ENCODE measurements at places on chromosomes 6 and 20. TPM values are rescaled to one million over a fixed set of nuclear protein-coding genes. Genes with fewer than 3 reads are reported as not detected.

- no peak overlapping the region for H3K4me3 ChIP-seq
- no peaks in the 10 kb centered on the region for H3K27me3 ChIP-seq
- no peaks in the 10 kb centered on the region for H3K4me1 ChIP-seq
- no peak overlapping the region for H3K27ac ChIP-seq
- DNase-seq: no peak
Measured at GRCh38 chr6:49327005-49327404, 136.0 kb downstream of the MMUT start.

DNA sequence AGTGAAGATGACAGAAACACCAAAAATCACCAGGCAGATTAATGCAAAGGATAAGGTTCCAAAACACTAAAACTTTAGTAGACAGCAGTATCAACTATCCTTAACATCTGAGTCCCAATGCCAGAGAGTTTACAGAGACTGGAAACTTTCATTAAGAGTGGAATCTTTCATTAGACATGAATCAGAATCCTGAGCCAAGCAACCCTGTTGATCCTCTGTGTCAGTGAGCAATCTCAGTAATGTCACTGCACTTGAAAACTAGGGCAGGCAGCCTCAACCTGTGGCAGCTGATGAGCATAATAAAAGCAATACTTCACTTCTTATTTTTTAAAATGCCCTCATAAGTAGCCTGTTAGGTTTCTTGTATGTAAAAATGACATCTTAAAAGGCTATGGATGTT, 252.8 kb upstream of the PLN start:
- no peaks in the 10 kb centered on the region for H3K36me3 ChIP-seq
- H3K27me3 ChIP-seq: peaks cover 9% of the 10 kb centered on the region
- H3K27ac ChIP-seq: no peak overlapping the region
- H3K4me3 ChIP-seq: no peak overlapping the region
- no peaks in the 10 kb centered on the region for H3K4me1 ChIP-seq

DNA sequence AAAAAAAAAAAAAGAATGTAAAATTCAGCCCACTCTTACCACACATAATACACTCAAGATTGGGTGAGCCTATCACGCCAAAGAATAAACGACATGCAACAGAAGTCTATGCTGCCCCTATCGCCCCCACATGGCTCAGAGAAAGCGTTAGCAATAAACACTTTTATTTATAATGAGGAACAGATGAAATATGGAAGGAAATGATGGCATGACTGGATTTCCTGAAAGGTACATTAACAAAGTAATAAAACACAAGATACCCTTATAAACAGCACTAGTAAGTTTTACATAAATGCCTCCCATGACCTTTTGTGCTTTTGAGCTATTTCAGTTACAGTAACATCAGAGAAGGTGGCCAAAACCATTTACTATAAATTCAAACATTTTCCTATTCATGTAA, 71.4 kb upstream of the SCAF8 start:
- no peak overlapping the region for H3K27ac ChIP-seq
- H3K36me3 ChIP-seq: no peaks in the 10 kb centered on the region

GRCh38 chr6:143451531-143451930, 926 bp downstream of the PEX3 start:
- no peak for DNase-seq
- peak overlapping the region; percentile 99 for H3K27ac ChIP-seq
- no peaks in the 10 kb centered on the region for H3K27me3 ChIP-seq
- H3K36me3 ChIP-seq: peaks cover 5% of the 10 kb centered on the region
- H3K4me1 ChIP-seq: peaks cover 20% of the 10 kb centered on the region

- no peak overlapping the region for H3K27ac ChIP-seq
- peaks cover 19% of the 10 kb centered on the region for H3K4me1 ChIP-seq
- H3K36me3 ChIP-seq: no peaks in the 10 kb centered on the region
- no peaks in the 10 kb centered on the region for H3K27me3 ChIP-seq
- no peak overlapping the region for H3K4me3 ChIP-seq
Measured at GRCh38 chr6:157457787-157458186, 76.8 kb downstream of the ZDHHC14 start.

- no peak for DNase-seq
- H3K4me3 ChIP-seq: no peak overlapping the region
- peaks cover 9% of the 10 kb centered on the region for H3K27me3 ChIP-seq
- H3K4me1 ChIP-seq: peaks cover 3% of the 10 kb centered on the region
- no peaks in the 10 kb centered on the region for H3K36me3 ChIP-seq
Measured at GRCh38 chr6:137282254-137282653, 63.1 kb upstream of the IFNGR1 start.

DNA sequence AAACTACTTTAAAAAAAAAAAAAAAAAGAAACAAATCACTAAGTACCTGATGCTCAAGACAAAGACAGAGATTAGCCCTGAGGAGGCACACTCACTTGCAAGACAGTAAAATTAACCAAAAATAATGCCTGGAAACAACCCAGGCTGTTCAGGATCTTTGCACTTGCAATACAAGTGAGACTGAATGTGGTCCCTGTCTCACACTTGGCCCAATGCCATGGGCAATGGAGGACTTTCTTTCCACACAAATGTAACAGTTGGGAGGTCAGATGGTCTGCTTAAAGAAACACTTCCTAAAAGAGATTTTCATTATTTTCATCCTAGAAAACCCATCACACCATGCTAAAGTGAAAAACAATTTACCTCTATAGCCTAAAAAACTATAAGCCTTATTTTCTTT, 16.2 kb downstream of the STAU1 start:
- peaks cover 36% of the 10 kb centered on the region for H3K4me1 ChIP-seq
- H3K36me3 ChIP-seq: peaks cover 29% of the 10 kb centered on the region
- no peak for DNase-seq
- no peak overlapping the region for H3K27ac ChIP-seq
- H3K4me3 ChIP-seq: no peak overlapping the region

- H3K4me1 ChIP-seq: peaks cover 52% of the 10 kb centered on the region
- peaks cover 55% of the 10 kb centered on the region for H3K36me3 ChIP-seq
- H3K27ac ChIP-seq: peak overlapping the region; percentile 98
- no peak for DNase-seq
Measured at GRCh38 chr6:31663126-31663960, 1.5 kb downstream of the GPANK1 start.

GRCh38 chr6:7323074-7323473, 10.1 kb upstream of the SSR1 start:
- no peak for DNase-seq
- no peaks in the 10 kb centered on the region for H3K36me3 ChIP-seq
- peaks cover 7% of the 10 kb centered on the region for H3K4me1 ChIP-seq
- no peak overlapping the region for H3K27ac ChIP-seq
- peaks cover 12% of the 10 kb centered on the region for H3K27me3 ChIP-seq

DNA sequence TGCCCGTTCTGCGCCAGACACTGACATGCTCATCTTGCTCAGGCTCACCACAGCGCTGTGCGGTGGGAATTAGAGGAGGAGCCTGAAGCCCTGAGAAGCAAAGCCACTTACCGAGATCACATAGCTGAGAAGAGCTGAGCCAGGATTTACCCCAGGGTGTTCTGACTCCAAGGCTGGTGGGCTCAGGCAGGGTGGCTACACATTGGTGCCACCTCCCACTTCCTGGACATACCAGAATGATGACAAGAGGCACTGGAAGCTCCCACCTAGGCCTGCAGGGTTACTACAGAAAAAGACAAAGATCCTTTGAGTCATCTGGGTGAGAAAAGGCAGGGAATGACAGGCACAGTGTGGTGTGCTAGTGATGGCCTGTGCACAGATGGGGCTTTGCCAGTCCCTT, 24.4 kb upstream of the FKBP1A start:
- DNase-seq: no peak
- peaks cover 19% of the 10 kb centered on the region for H3K27me3 ChIP-seq
- H3K27ac ChIP-seq: no peak overlapping the region
- peaks cover 6% of the 10 kb centered on the region for H3K36me3 ChIP-seq
- no peak overlapping the region for H3K4me3 ChIP-seq

- no peak overlapping the region for H3K4me3 ChIP-seq
- H3K36me3 ChIP-seq: peaks cover 5% of the 10 kb centered on the region
- no peak overlapping the region for H3K27ac ChIP-seq
Measured at GRCh38 chr6:107780226-107780625, 43.9 kb downstream of the SCML4 start.

DNA sequence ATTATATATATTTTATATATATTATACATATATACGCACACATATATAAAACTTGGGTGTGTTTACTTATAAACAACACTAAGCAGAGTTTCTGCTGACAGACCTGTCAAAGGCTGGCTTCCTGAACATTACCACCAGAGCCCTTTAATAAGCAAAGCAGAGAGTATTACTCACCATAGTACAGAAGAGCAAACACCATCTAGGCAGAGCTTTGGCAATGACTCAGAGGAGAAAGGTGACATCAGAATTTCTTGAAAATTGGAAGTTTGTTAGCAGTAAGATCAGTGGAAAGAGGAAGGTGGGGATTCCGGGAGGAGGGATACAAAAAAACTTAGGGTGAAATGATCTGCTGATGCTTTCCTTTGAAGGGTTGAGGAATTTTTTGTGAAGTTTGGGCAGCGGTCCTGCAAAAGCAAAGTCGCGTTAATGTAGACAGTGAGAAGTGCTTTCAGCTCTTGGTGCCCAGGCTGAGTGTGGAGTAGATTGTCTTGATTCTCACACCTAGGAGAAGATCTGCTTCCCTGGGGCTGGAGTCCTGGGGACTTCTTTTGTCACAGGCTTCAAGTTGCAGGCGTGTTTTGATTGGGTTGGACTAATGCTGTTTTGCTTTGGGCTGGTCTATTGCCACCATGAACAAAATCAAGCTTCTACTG, 109.6 kb upstream of the BACH2 start:
- peak overlapping the region; percentile 30 for H3K27ac ChIP-seq
- H3K36me3 ChIP-seq: peaks cover 3% of the 10 kb centered on the region
- no peak for DNase-seq
- H3K27me3 ChIP-seq: no peaks in the 10 kb centered on the region
- peaks cover 44% of the 10 kb centered on the region for H3K4me1 ChIP-seq

- H3K4me3 ChIP-seq: peak overlapping the region; percentile 16
- H3K27me3 ChIP-seq: peaks cover 11% of the 10 kb centered on the region
- peak overlapping the region; percentile 66 for H3K27ac ChIP-seq
Measured at GRCh38 chr6:105482227-105482844, 79.5 kb upstream of the PREP start.

The CPNE5 gene
- 0.99 TPM for total RNA-seq

The B3GAT2 gene
- total RNA-seq: not detected

The SPEF1 gene
- not detected for total RNA-seq

The PGC gene
- total RNA-seq: not detected

The FHL5 gene
- not detected for total RNA-seq

The OVOL2 gene
- not detected for total RNA-seq
